ENCODE measurements at places on chromosomes 12 and 14.

- DNase-seq = no peak
These were observed 188.9 kb downstream of the TMX1 start for GRCh38 chr14:51428981-51429380.

- DNase-seq = no peak
These were observed at the start of gene FITM1 for GRCh38 chr14:24130380-24130716. TSS of gene FITM1 (plus strand) at chr14:24130659. CDS start at chr14:24131564, 905 bp downstream.

GRCh38 chr12:68880660-68881325 is 52.2 kb downstream of the CPM start:
- DNase-seq = no peak

DNA sequence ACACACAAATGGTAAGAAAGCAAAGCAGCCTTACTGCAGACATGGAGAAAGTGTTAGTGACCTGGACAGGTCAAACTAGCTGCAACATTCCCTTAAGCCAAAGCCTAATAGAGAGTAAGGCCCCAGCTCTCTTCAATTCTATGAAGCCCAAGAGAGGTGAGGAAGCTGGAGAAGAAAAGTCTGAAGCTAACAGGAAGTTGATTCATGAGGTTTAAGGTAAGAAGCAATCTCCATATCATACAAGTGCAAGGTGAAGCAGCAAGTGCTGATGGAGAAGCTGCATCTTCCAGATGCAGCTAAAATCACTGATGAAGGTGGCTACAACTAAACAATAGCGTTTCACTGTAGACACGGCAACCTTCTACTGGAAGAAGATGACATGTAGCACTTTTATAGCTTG is 53.5 kb downstream of the PPP1R12A start:
- DNase-seq = no peak

- DNase-seq = peak; percentile 66
These were observed 26.1 kb upstream of the UBC start for GRCh38 chr12:124940393-124941169.

All from brain pericyte (primary cell).